Ovary (tissue), 10 donors: ENCODE measurements at places on chromosomes 16 and 17. TPM values are rescaled to one million over a fixed set of nuclear protein-coding genes. Genes with fewer than 3 reads are reported as not detected.

MVD gene
- total RNA-seq, result 9.1 TPM

ADCY7 gene
- 78.9 TPM for total RNA-seq

PPP4C gene
- 55.3 TPM for total RNA-seq

P2RX5 gene
- total RNA-seq, result 1.1 TPM

TAC4 gene
- total RNA-seq, result not detected

ZG16 gene
- total RNA-seq, result 0.15 TPM

LRRC36 gene
- 2.6 TPM for total RNA-seq

ALOXE3 gene
- not detected for total RNA-seq

DNA sequence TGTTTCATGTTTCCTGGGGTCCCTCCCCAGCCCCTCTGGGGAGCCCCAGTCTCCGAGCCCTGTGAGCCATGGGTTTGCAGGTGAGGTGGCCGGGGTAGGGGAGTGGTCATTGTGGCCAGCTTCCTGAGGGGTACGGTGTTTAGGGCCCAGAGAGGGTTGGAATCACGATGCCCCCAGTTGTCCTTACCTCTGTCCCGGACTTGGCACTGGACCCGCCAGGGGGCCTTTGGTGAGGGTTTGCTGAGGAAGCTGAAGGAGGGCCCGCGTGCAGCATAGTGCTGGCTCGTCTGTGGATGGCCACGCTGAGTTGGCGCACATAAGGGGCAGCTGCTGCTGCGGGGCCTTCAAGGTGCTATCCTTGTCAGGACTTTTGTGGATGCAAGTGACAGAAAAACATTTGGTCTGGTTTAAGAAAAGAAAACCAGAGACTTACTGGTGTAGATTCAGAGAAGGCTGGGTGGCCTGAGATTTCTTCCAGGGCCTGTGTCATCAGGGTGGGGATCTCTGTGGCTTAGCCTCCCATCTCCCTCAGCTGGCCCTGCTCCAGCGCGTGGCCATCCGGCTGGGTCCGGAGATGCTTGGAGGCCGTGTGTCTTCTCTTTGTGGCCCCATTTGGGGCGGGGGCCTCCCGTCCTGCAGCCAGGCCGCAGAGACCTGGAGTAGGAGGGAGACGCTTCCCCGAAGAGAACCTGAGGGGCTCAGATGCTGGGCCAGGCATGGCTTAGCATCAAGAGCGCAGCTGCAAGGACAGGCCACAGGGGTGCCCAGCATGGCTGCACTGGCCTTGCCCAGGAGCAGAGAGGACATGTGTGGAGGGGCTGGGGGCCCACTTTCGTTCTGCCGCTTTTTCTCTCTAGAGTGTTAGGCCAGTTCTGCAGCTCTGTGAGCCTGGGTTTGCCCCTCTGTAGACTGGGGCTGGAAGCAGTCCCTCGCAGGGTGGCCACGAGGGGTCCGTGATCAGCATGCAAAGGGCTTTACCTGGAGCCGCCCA lies 33.7 kb upstream of the NUDT16L1 start:
- no peak overlapping the region for H3K4me3 ChIP-seq
- no peaks in the 10 kb centered on the region for H3K36me3 ChIP-seq
- no peak overlapping the region for H3K27ac ChIP-seq
- H3K27me3 ChIP-seq, result no peaks in the 10 kb centered on the region
- peaks cover 3% of the 10 kb centered on the region for H3K4me1 ChIP-seq
- DNase-seq, result no peak

DNA sequence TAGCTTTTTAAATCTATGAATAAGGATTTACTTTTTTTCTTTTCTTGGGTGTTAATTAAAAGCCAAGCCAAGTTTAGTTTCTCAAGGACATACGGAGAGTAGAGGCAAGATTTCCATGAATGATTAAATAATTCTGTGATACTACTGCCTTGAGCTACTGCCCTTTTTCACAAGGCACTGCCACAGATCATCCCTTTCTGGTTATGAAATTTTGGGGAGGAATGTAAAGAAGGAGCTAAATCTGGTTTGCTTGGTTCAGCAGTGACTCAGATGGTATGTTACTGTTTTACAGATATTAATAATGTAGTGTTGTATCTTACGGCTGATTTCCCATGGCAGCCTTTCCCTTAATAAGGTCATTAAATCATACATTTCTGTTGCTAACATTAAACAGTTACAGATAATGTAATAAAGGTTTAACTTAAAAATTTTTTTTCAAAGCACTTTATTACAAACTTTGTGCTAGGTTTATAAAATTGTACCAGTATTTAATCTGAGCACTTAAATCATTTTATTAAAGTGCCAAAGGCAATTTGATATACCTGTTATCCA lies 2.6 kb downstream of the WSB1 start:
- peaks cover 17% of the 10 kb centered on the region for H3K4me1 ChIP-seq
- no peaks in the 10 kb centered on the region for H3K27me3 ChIP-seq
- H3K27ac ChIP-seq, result peak overlapping the region; percentile 100
- no peaks in the 10 kb centered on the region for H3K36me3 ChIP-seq
- DNase-seq, result no peak

GRCh38 chr17:76995387-76996105 lies 127.3 kb downstream of the MGAT5B start:
- H3K27ac ChIP-seq, result no peak overlapping the region
- H3K4me1 ChIP-seq, result no peaks in the 10 kb centered on the region
- H3K36me3 ChIP-seq, result no peaks in the 10 kb centered on the region
- H3K4me3 ChIP-seq, result no peak overlapping the region
- no peaks in the 10 kb centered on the region for H3K27me3 ChIP-seq
- no peak for DNase-seq

DNA sequence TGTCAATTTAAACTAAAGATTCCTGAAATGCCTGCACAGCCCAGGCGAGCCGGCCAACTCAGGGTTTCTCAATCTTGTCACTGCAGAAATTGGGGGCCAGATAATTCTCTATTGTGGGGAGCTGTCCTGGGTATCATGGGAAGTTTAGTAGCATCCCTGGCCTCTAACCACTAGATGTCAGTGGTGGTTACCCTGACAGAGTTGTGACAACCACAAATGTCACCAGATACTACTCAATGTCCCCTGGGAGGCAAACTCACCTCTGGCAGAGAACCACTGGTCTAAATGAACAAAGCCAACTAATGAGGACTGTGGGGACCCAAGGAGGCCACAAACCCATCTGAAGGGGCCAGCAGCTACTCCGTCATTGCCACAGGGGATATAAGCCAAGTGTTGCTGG lies 90.9 kb downstream of the MYH11 start:
- no peak for DNase-seq
- no peaks in the 10 kb centered on the region for H3K27me3 ChIP-seq
- no peak overlapping the region for H3K27ac ChIP-seq
- H3K36me3 ChIP-seq, result no peaks in the 10 kb centered on the region
- no peak overlapping the region for H3K4me3 ChIP-seq
- peaks cover 5% of the 10 kb centered on the region for H3K4me1 ChIP-seq

GRCh38 chr17:68318103-68318991 lies 27.1 kb downstream of the ARSG start:
- H3K27me3 ChIP-seq, result no peaks in the 10 kb centered on the region
- H3K4me3 ChIP-seq, result no peak overlapping the region
- no peaks in the 10 kb centered on the region for H3K36me3 ChIP-seq
- no peak for DNase-seq
- no peaks in the 10 kb centered on the region for H3K4me1 ChIP-seq
- no peak overlapping the region for H3K27ac ChIP-seq

DNA sequence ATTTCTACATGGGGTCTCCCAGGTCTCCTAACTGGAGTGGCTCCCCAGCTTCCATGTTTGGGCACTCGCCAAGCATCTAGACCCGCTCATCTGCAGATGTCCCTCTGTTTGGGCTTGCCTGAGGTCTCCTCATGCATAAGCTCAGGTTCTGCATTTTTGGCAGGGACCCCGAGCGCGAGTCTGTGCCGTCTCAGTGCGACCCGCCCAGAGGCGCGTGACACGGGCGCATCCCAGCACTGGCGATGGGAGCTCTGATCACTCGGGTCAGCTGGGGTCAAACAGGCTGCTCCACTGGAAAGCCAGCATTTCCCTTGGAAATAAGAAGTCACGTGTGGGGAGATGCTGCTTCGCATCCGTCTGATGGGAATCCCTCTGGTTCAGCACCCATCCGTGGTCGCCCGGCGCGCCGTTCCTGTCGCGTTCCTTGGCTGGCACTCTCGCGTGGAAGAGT lies 56.9 kb upstream of the FASN start:
- DNase-seq, result no peak
- no peak overlapping the region for H3K4me3 ChIP-seq
- H3K27me3 ChIP-seq, result no peaks in the 10 kb centered on the region
- H3K4me1 ChIP-seq, result no peaks in the 10 kb centered on the region

- H3K36me3 ChIP-seq, result no peaks in the 10 kb centered on the region
- no peaks in the 10 kb centered on the region for H3K4me1 ChIP-seq
- H3K4me3 ChIP-seq, result no peak overlapping the region
- no peak for DNase-seq
Observed at GRCh38 chr17:17884391-17885357, 47.9 kb upstream of the SREBF1 start.

GRCh38 chr17:79804856-79805696 lies 8.2 kb upstream of the CBX8 start:
- H3K36me3 ChIP-seq, result no peaks in the 10 kb centered on the region
- H3K27ac ChIP-seq, result no peak overlapping the region
- DNase-seq, result no peak

GRCh38 chr17:38967290-38967738 lies at the start of gene FBXO47:
Gene FBXO47 (minus strand): TSS chr17:38967403. CDS start chr17:38963025, 4,378 bp downstream.
- no peaks in the 10 kb centered on the region for H3K36me3 ChIP-seq
- H3K4me3 ChIP-seq, result no peak within 1 kb of the TSS
- peak within 1 kb of the TSS; percentile 36 for H3K27ac ChIP-seq
- DNase-seq, result peak; percentile 89
- no peaks in the 10 kb centered on the region for H3K4me1 ChIP-seq

DNA sequence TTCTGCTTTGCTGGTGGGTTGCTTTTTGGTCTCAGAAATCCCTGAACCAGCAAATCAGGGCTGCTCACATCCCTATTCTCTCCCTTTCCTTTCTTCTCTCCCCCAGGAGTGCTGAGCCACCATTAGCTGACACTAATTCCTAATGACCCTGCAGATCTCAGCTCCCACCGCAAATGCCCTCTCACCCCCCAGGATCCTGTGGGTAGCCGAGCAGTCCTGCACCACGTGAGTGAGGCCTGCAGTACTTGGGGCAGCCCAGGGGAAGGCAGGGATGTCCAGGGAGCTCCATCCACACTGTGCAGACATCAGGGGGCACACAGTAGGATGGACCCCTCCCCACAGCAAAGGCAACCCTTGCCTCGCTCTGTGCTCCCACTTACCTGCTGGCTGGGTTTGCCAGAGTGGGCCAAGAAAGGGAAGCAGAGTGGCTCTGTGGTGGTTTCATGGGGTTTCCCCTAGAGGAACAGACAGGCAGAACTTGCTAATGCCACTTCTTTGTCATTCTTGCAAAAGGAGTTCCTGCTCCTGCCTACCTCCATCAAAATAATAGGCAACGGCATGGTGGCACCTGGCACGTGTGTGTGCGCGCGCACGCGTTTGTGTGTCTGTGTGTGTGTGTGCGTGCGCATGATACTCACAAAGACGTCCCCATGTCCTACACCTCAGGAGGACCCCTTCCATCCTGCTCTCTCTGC lies 135.6 kb downstream of the GAS7 start:
- H3K27ac ChIP-seq, result no peak overlapping the region

GRCh38 chr17:29682987-29683386 lies 60.3 kb upstream of the CORO6 start:
- H3K36me3 ChIP-seq, result no peaks in the 10 kb centered on the region
- H3K27me3 ChIP-seq, result no peaks in the 10 kb centered on the region
- DNase-seq, result no peak
- no peak overlapping the region for H3K27ac ChIP-seq

DNA sequence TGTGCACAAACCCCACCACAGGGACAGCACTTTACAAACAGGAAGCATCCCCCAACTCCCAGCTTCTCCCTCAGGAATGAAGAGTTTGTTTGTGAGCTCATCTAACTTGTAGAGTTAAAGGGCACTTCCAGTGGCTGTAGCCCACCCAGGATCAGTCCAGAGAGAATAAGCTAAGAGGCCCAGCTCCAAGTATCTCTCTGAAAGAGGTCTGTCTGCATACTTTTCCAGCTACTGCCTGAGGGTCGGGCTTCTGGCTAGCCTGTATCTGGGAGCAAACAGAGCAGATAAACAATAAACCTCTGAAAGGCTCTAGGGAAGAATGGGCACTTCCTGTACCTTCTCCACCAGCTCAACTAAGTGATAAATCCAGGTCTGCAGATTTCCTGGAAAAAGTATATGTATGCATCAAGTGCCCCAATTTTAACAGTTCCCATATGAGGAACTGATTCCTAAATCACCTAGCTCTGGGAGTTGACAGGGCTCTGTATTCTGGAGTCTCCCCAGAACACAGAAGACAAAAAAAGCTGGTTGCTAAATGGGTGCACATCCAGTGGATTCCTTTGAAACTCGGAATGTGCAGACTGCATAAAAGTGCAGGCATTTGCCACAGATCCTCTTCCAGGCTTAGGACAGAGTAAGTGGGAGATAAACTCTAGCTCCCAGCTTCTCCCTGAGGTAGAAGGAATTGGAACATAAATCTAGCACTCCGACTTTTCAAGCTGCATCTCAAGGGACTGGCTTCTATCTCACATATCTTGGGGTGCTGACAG lies 37.1 kb upstream of the MYLK3 start:
- no peak overlapping the region for H3K27ac ChIP-seq
- no peak overlapping the region for H3K4me3 ChIP-seq
- no peaks in the 10 kb centered on the region for H3K36me3 ChIP-seq
- H3K27me3 ChIP-seq, result no peaks in the 10 kb centered on the region
- no peak for DNase-seq
- peaks cover 2% of the 10 kb centered on the region for H3K4me1 ChIP-seq

DNA sequence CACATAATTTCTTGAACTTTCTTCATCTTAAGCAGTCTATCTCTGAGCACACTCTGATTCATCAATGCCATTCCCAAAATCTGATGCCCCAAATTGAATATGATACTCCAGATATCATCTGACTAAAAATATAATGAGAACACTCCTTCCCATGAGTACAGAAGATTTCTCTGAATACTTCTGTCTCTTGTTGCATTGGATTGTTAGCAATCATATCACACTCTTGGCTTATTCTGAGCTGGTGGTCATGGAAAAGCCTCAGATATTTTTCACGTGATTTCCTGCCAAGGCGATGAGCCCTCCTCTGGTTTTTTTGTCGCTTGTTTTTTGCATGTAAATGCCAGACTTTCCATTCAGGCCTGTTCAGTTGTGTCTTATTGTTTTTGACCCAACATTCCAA lies 87.2 kb downstream of the NOG start:
- H3K27me3 ChIP-seq, result no peaks in the 10 kb centered on the region
- peaks cover 2% of the 10 kb centered on the region for H3K4me1 ChIP-seq
- H3K27ac ChIP-seq, result no peak overlapping the region
- H3K4me3 ChIP-seq, result no peak overlapping the region

- H3K27ac ChIP-seq, result no peak overlapping the region
- no peak for DNase-seq
- H3K27me3 ChIP-seq, result no peaks in the 10 kb centered on the region
- no peaks in the 10 kb centered on the region for H3K36me3 ChIP-seq
- no peaks in the 10 kb centered on the region for H3K4me1 ChIP-seq
- H3K4me3 ChIP-seq, result no peak overlapping the region
Observed at GRCh38 chr17:42814633-42815399, 9.3 kb downstream of the BECN1 start.

- H3K27ac ChIP-seq, result no peak overlapping the region
- H3K36me3 ChIP-seq, result no peaks in the 10 kb centered on the region
- no peak for DNase-seq
- no peak overlapping the region for H3K4me3 ChIP-seq
- H3K27me3 ChIP-seq, result no peaks in the 10 kb centered on the region
Observed at GRCh38 chr17:62588109-62588508, 39.4 kb upstream of the MRC2 start.
